Neural progenitor cell (in vitro differentiated cells): ENCODE measurements at places on chromosomes 11 and 22. TPM values are rescaled to one million over a fixed set of nuclear protein-coding genes. Genes with fewer than 3 reads are reported as not detected.
A peak's percentile ranks its signal among the peaks of the same experiment; 100 is the strongest.

DNA sequence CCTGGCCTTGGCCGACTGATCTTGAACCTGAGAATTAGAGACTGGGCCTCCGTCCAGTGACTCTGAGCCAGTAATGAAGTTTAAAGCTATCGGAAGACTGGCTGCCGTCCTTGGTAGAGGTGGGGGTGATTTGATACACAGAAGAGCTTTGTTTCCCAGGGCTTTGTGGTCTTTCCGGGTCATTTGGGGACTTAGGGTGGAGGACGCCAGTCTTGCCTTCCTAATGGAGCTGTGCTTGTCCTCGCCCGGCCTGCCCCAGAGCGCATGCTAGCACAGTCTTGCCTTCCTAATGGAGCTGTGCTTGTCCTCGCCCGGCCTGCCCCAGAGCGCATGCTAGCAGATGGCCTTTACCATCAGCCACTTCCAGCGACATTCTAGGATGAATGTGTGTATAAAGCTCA lies 65.8 kb downstream of the ST3GAL4 start:
- no peak for DNase-seq

DNA sequence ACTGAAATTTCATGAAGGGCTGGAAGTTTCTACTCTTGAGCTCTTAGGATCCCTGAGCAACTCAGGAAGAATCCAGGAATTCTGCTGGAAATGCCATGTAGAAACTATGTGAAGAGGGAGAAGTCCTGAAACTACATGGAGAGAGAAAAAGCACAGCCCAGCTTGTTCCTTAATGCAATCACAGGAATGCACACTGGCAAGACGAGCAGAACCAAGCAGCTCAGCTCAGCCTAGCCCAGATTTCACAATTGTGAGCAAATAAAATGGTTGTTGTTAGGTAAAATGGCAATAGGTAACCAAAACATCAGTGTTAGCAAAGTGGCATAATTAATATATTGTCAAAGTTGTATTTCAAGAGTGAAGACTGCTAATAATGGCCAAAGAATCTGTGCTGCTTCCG lies 28.1 kb downstream of the ZNF214 start:
- DNase-seq: no peak

FAM181B gene
- total RNA-seq: 0.09 TPM in 1 of 2 replicates, not detected in the other

GRCh38 chr11:87529486-87529885 lies 491.8 kb downstream of the TMEM135 start:
- DNase-seq: no peak

CBLIF gene
- not detected in 2 replicates for total RNA-seq

DNA sequence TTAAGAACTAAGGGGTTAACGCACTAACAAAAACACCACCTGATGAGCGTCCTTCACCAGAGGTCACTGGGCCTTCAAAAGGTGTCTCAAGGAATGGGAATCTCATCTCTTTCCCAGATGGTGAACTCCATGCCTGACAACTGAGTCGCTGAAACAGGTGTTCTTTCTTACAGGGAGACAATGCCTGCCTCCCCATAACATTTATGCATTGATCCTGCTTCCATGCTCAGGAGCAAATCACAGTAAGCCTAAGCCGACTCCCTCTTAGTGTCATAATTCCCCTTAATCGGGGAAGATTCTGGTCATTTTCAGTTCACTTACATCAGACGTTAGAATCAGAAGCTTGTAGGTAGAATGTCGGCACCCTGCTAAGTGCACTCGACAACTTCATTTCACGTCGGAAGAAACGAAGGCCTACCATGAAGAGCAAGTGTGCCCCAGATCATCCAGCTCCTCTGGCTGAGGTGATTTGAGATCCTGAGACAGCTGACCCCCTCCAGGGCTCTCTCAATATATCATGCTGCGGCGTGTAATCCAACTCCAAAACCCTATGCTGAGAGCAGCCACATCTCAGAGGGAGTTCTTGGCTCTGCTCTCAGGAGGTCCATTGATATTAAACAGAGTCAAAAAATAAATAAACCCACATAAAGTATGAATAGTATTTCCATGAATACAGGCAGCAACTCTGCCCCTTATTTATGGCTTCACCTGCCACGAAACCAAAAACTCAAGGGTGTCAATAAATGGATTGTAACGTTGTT lies 163.1 kb downstream of the LARGE1 start:
- peak; percentile 14 for DNase-seq

GRCh38 chr22:24466716-24467328 lies 28.3 kb upstream of the UPB1 start:
- peak; percentile 54 for DNase-seq

FAM83F gene
- 0.09 and 0.56 TPM in 2 replicates for total RNA-seq

- no peak for DNase-seq
Measured at GRCh38 chr11:1839924-1840779, 1.4 kb downstream of the TNNI2 start.

RRP7A gene
- total RNA-seq: 15.2 and 31.9 TPM in 2 replicates

- DNase-seq: no peak
Measured at GRCh38 chr11:114163830-114164401, 104.4 kb downstream of the ZBTB16 start.

DNA sequence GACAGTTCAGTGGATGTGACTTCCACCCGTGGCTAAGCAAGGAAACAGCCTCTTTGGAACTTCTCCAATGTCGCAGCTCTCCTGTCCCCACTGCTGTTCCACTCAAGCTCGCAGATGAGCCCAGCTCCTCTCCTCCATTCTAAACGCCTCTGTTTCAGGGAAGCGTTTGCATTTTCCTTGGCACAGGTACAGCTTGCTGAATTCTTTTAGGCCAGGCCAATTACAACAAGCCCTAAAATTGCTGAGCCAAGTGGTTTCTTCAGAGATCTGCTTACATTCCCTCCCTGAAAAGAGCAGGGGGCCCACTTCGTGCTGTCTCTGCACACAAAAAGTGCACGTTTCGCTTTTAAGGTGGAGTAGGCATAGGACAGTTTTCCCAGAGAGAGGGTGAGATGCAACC lies 91.5 kb upstream of the BLID start:
- no peak for DNase-seq

SYT8 gene
- not detected in 2 replicates for total RNA-seq

DNA sequence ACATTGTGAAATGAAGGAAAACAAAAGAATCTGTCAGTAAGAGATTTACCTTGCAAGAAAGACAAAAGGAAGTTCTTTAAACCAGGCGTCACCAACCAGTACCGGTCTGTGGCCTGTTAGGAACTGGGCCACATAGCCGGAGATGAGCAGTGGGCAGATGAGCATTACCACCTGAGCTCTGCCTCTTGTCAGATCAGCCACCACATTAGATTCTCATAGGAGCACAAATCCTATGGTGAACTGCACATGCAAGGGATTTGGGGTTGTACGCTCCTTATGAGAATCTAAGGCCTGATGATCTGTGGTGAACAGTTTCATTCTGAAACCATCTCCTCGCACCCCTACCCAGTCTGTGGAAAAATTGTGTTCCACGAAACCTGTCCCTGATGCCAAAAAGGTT lies 108.2 kb downstream of the CYP2R1 start:
- DNase-seq: no peak

- DNase-seq: no peak
Measured at GRCh38 chr11:8649361-8649760, 33.1 kb downstream of the TRIM66 start.

TRIM66 gene
- total RNA-seq: 0.95 and 3.6 TPM in 2 replicates

DERL3 gene
- 1.1 and 7.7 TPM in 2 replicates for total RNA-seq

DNA sequence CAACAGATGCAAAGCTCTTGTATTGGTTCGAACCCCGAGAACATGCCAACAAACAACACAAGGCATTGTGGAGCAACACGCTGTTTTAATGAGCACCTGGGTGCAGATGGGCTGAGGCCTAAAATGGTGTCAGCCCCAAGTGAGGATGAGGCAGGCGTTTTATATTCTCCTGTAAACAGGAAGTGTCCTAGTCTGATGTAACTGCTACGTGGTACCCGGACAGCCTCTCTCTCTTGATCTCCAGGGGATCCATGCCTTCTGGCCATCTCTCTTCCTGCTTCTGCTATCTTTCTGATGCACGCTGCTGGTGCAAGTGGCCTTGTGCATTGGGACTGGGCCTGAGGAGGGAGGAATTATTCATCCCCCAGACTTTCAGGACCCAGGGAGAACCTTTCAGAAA lies 19.4 kb upstream of the VSTM5 start:
- DNase-seq: no peak

GRCh38 chr11:74777877-74778276 lies 29.2 kb downstream of the RNF169 start:
- DNase-seq: no peak

DNA sequence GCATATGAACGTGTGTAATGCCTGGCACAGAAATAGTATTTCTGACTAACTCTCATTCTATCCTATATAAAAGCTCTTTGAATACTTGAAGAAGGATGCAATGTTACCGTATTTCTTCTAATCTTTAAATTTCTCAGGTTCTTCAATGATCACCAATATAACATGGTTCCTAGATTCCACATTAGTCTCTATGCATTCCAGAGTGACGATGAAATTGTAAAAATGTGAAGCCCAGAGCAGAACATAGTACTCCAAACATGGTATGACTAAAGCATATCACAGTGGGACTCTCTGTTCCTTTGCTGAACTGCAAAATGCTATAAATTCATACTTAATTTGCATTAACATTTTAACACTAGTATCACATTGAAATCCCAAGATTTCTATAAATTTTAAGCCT lies 877.6 kb upstream of the CHORDC1 start:
- DNase-seq: no peak

DNA sequence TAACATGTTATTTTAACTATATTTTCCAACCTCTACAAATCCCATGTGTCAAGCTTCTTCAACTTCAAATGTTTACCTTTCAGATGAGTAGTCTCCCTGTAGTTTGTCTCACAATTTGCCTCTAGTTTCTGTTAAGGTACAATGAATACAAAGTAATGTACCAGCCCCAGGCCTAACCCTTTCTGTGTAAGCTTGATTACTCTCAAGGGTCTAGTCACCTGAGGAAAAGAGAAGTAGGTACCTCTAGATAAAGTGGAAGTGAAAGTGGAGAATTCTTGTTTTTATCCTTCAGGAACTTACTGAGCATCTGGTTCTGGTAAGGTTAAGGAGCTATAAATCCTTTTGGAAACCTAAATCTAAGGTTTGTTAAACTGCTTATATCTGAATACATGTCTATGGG lies at the start of gene OR51A7:
TSS of gene OR51A7 (plus strand) at position 300 of the 400 bp plus-strand sequence. CDS start 3,587 bp downstream, outside the sequence.
- no peak for DNase-seq

DNA sequence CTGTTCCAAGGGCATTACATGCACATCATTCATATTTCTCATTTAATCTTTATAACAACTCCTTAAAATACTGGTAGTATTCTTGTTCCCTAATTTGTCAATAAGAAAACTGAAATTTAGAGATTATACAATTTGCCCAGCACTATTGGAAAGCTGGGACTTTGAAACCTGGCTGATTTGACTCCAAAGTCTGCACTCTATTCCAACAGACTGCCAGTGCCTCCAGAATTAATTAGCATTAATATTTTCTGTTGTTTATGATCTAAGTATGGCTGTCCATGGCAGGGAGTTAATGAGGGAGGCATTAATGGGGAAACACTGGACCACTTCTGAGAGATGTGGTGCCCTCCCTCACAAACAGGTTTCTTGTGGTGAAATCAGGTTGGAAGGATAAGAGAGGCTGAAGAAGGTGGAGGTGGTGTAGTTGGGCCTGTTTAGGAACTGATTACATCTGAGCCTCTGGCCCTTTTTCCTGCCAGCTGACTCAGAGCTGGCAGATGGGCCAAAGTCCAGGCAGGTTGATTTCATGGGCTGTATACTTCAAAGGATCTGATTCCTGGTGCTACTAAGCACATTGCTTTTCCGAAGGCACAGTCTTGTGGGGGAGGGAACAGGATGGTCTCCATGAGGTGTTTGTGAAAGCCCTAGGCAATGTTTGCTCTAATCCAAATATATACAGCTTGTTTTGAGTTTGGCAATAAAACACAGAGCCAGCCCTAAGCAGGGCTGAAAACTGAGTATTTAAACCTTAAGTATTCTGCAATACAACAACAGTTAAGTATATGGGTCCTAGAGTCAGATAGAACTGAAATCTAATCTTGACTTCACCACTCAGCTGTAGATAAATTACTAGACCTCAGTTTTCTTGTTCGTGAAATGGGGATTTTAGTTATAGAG lies 21.0 kb upstream of the RAB30 start:
- no peak for DNase-seq

EXPH5 gene
- 0.84 and 1.4 TPM in 2 replicates for total RNA-seq

HTR3B gene
- total RNA-seq: not detected in 2 replicates

- no peak for DNase-seq
Measured at GRCh38 chr22:44615602-44616180, 86.3 kb upstream of the PRR5 start.

APOL4 gene
- total RNA-seq: 0.56 and 0.82 TPM in 2 replicates

DNA sequence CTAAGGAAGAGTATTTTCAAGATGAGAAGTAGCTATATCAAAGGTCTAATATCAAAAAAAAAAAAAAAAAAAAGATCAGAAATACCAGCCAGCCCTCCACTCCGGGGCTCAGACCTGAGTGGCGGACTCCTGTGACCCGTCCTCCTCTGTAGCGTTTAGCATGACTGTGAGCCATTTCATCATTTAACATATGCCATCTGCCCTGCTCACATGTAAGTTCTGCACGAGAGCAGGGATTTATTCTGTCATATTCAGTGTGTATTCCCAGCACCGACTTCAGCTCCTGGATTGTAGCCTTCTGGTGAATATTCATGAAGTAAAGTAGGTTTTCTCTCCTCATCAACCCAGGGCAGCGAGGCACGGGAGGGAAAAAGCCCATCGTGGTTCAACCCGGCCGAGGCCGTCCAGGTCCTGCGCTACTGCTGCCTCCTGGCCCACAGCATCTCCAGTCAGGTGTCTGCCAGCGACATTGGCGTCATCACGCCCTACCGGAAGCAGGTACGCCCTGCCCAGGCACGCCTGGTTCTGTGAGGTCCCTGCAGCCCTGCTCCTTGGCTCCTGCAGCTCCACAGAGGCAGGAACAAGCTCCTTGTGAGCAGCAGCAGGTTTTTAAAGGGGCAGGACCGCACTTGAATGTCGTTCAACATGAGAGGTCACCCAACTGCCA lies 12.7 kb upstream of the PANX2 start:
- DNase-seq: no peak

GRCh38 chr11:129658526-129658867 lies 157.2 kb upstream of the TMEM45B start:
- peak; percentile 25 for DNase-seq

DNA sequence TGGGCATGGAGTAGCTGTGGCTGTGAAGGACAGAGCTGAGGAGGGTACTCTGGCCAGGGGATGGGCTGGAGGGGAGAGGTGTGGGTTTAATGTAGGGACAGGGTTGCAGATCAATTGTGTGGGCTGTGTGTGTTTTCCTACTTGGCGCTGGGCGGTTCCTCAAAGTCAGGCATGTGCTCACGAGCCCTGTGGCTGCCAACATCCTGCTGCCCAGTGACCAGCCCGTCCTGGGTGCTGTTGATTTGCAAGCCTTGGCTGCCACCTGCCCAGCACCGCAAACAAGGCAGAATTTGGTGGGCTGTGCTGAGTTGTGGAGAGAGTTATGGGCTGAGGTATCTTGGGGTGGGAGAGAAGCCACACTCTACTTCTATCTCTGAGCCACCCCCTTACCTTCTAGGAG lies 69.2 kb downstream of the SCN3B start:
- DNase-seq: no peak

ANO9 gene
- 1.3 and 4.7 TPM in 2 replicates for total RNA-seq

DNA sequence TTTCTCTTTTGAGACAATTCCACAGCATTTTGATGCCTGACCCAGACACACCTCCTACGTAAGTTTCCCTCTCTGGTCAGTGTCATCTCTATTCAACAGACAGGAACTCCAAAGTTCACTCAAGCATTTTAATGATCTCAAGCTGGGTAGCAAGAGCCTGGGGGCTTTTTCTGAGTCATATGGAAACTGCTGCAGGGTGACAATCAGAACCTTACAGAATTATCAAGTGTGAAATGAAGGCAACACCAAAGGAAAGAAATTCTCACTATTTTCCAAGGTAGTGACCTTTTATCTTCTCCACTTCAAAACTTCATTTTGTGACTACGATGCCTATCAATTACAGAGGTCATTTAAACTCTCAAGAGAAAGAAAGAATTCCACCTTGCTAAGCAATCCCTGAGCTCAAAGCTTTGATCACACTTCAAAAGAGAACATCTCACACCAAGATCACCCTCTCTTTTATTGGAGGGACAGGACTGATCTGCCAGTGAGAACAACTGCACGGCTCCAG lies 229.0 kb upstream of the ZC3H12C start:
- no peak for DNase-seq
